ENCODE measurements at places on chromosomes 1 and 21. TPM values are rescaled to one million over a fixed set of nuclear protein-coding genes. Genes with fewer than 3 reads are reported as not detected.

DNA sequence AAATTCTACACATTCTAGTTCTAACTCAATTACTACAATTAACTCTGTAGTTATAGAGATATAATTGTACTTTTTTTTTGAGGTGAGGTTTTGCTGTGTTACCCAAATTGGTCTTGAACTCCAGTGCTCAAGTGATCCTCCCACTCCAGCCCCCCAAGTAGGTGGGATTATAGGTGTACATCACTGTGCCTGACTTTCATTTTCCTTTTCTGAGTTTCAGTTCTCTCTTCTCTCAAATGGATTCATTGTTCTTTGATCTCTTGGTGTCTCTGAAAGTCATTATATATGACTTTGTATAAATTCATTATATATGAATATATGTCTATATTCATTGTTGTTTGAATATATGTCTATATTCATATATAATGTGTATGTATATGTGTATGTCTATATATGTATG lies 74.0 kb upstream of the GALNT2 start:
- DNase-seq: no peak
- H3K36me3 ChIP-seq: no peaks in the 10 kb centered on the region
- H3K4me3 ChIP-seq: no peak overlapping the region
- H3K4me1 ChIP-seq: no peaks in the 10 kb centered on the region
- H3K27ac ChIP-seq: no peak overlapping the region

Gene PADI3
- polyA plus RNA-seq: 0.13 TPM

Gene PEX11B
- 25.0 TPM for polyA plus RNA-seq

Gene ARHGEF16
- polyA plus RNA-seq: 11.4 TPM

Gene ZBTB8A
- 2.7 TPM for polyA plus RNA-seq

Data from lung (tissue), 17 donors.